ENCODE measurements at places on chromosomes 2 and 18. TPM values are rescaled to one million over a fixed set of nuclear protein-coding genes. Genes with fewer than 3 reads are reported as not detected.

Gene SLC4A3
- 0.20 TPM for total RNA-seq

Gene CCDC85A
- 0.08 TPM for total RNA-seq

Gene GGCX
- 232 TPM for total RNA-seq

Gene OXER1
- 29.7 TPM for total RNA-seq

Gene POMC
- 0.33 TPM for total RNA-seq

Gene VWC2L
- not detected for total RNA-seq

Gene SLC66A2
- 140 TPM for total RNA-seq

Gene ALK
- total RNA-seq = not detected

Gene DAW1
- not detected for total RNA-seq

Gene KCNE4
- total RNA-seq = 1.2 TPM

Data from left lobe of liver (tissue), 2 donors.